ENCODE measurements at places on chromosomes 11 and 22. TPM values are rescaled to one million over a fixed set of nuclear protein-coding genes. Genes with fewer than 3 reads are reported as not detected.

Gene SYT13
- 0.06 TPM for total RNA-seq

Gene DGAT2
- 0.65 TPM for total RNA-seq

Gene LBHD1
- total RNA-seq = 2.8 TPM

Gene SHISAL1
- total RNA-seq = under 0.01 TPM

Gene RCOR2
- total RNA-seq = 0.19 TPM

Gene ALDH3B1
- total RNA-seq = 0.63 TPM

Gene OR51D1
- total RNA-seq = not detected

Gene SYNGR1
- 1.5 TPM for total RNA-seq

Gene TP53AIP1
- not detected for total RNA-seq

Gene OR8G1
- total RNA-seq = not detected

Gene OR9G1
- total RNA-seq = not detected

Gene APBB1
- 38.0 TPM for total RNA-seq

Gene MS4A15
- not detected for total RNA-seq

Gene C22orf42
- total RNA-seq = not detected

Gene CRY2
- total RNA-seq = 14.5 TPM

Gene NFAM1
- not detected for total RNA-seq

Gene DTX4
- total RNA-seq = 0.32 TPM

Gene KRTAP5-1
- not detected for total RNA-seq

Gene B4GALNT4
- total RNA-seq = 0.16 TPM

Gene MS4A1
- total RNA-seq = not detected

Gene TIMM8B
- 75.5 TPM for total RNA-seq

Gene RASL10A
- 0.25 TPM for total RNA-seq

Gene HIPK3
- total RNA-seq = 58.6 TPM

Gene UPK3A
- not detected for total RNA-seq

Gene CCDC188
- total RNA-seq = 9.2 TPM

Gene CDON
- 0.81 TPM for total RNA-seq

Gene KRTAP5-9
- not detected for total RNA-seq

Gene CCDC179
- not detected for total RNA-seq

Gene FGF4
- total RNA-seq = not detected

Gene DBX1
- not detected for total RNA-seq

Gene SPA17
- 4.0 TPM for total RNA-seq

Gene TSG101
- 32.4 TPM for total RNA-seq

Gene VPREB1
- total RNA-seq = not detected

Gene APOBEC3F
- 8.0 TPM for total RNA-seq

Gene CDCA5
- 8.1 TPM for total RNA-seq
